Calu3 (cell line): ENCODE measurements at places on chromosomes 4 and X.

GRCh38 chr4:132572210-132572609, 576.9 kb upstream of the PCDH10 start:
- DNase-seq, result no peak

- no peak for DNase-seq
Measured at GRCh38 chrX:24242649-24243175, 71.2 kb downstream of the SUPT20HL2 start.

DNA sequence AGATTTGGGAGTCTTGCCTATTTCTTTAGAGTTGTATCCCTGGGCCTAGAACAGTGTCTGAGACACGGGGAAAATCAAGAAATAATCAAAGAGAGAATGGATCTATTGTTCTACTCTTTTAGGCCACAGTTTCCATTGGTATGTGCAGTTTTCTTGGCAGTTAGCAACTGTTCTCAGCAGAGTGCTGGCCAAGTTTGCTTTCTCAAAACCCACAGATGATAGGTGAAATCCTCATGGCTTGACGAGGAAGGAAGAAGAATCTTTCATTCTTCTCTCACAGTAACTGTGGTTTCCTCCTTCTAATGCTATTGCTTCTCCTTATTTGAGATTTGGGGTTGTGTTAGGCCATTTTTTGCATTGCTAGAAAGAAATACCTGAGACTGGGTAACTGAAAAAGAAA, 42.2 kb downstream of the AGA start:
- DNase-seq, result no peak

GRCh38 chrX:84155938-84156337, 32.1 kb downstream of the RPS6KA6 start:
- DNase-seq, result no peak

DNA sequence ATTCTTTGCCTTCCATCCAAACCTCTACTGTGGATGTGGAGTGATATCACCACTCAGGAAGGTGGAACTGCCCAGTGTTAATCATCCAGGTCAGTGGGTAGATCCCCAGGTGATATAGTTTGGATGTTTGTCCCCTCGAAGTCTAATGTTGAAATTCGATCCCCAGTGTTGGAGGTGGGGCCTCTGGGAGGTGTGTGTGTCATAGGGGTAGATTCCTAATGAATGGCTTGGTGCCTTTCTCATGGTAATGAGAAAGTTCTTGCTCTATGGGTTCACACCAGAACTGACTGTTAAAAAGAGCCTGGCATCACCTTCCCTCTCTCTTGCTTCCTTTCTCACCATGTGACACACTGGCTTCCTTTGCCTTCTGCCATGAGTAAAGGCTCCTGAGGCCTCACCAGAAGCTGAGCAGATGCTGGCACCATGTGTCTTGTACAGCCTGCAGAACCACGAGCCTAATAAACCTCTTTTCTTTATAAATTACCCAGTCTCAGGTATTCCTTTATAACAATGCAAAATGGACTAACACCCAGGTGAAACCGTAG, 6.8 kb upstream of the SOWAHB start:
- no peak for DNase-seq

GRCh38 chr4:182858711-182859110, 58.5 kb downstream of the DCTD start:
- no peak for DNase-seq

DNA sequence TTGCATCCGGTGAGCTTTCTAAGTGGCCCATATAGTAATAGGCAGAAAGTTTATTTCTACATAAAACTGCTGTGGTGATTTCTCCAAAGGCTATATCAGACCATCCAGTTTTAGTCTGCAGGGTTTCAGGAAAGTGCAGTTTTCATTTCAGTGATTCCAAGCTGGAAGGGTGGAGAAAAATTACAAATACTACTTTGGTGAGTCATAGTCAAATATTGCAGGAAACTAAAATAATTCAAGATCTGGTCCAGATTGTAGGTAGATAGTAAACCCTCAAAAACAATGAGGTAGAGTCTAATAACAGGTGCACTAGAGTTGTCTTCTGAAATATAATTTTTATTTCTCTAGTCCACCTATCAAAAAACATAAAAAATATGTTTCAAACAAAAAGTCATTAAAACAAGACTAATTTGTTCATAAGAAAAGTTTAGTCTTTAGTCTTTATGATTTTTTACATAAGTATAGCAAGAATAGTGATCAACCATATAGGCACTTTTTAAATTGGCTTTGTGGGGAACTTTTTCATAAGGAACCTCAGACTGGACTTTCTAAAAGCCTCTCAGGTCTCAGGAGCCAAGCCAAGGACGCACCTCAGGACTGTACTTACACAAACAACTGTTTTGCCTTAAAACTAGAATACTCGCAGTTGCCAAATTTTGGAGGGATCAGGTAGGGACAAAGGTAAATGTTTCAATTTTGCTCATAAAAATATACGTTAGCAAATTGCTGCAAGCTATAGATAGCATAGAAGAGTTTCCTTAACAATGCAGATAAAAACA, 101.8 kb upstream of the TLR3 start:
- DNase-seq, result no peak

GRCh38 chr4:47427935-47428334, 35.6 kb downstream of the COMMD8 start:
- DNase-seq, result no peak

- no peak for DNase-seq
Measured at GRCh38 chrX:148885203-148885602, 384.8 kb downstream of the AFF2 start.

GRCh38 chrX:129523079-129523911, at the start of gene SMARCA1:
SMARCA1 (minus strand) TSS chrX:129523490; CDS start chrX:129523370, 120 bp downstream.
- DNase-seq, result peak; percentile 2

DNA sequence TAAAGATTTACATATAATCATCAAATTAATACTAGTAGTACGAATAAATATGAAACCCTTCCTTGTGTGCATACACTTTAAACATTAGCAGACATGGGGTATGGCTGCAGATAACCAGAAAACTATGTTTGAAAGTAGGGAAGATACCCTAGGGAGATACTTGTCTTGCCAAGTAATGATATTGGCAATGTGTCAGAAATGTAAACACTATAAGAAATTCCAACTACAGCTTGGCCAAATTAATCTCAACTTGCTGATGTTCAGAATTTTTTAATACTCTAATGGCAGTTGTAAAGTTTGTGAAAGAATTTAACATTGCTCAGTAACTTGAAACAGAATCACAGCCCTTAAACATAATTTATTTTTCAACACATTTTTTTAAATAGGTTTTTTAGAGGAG, 27.4 kb upstream of the HPGD start:
- DNase-seq, result no peak
